ENCODE measurements at places on chromosomes 4 and X.

- no peak for DNase-seq
Measured at GRCh38 chr4:25953740-25954139, 39.7 kb downstream of the SMIM20 start.

- DNase-seq: no peak
Measured at GRCh38 chrX:8870411-8870810, 69.2 kb upstream of the FAM9A start.

- no peak for DNase-seq
Measured at GRCh38 chr4:98861100-98861884, 67.6 kb downstream of the EIF4E start.

GRCh38 chrX:20212486-20213089 lies 54.1 kb downstream of the RPS6KA3 start:
- DNase-seq: no peak

- DNase-seq: peak; percentile 84
Measured at GRCh38 chr4:88456670-88457306, at the start of gene HERC5. Gene HERC5, plus strand, starts transcription at chr4:88457119. Its CDS starts 151 bp downstream, at chr4:88457270.

GRCh38 chr4:126604268-126604867 lies 1028.4 kb upstream of the INTU start:
- DNase-seq: no peak

- no peak for DNase-seq
Measured at GRCh38 chrX:150184491-150184890, 178.6 kb upstream of the MAMLD1 start.

GRCh38 chrX:30196322-30196721 lies 19.0 kb upstream of the MAGEB2 start:
- no peak for DNase-seq
